Left kidney (tissue), 8 donors: ENCODE measurements at places on chromosomes 6 and 20.

GRCh38 chr20:47237715-47238114, 118.8 kb downstream of the ZMYND8 start:
- no peak for DNase-seq

GRCh38 chr6:5282191-5282623, 20.9 kb downstream of the FARS2 start:
- DNase-seq = no peak

DNA sequence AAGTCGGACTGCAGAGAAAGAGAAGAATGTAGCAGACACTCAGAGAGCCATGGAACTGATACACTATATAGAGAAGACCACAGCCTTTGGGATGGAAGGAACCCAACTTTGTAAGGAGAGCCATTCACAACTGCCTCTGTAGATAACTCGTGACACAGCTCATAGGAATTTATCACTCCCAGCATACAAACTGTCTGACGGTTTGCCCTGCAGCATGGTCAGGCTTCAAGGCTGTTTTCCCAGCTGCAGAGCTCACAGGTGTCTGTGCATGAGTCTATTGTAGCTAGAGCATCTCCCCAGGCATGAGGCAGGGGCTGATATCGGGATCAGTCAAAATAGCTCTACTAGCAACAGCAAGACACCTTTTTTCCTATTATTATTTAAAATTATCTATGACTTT, 130.5 kb upstream of the DTNBP1 start:
- DNase-seq = no peak

DNA sequence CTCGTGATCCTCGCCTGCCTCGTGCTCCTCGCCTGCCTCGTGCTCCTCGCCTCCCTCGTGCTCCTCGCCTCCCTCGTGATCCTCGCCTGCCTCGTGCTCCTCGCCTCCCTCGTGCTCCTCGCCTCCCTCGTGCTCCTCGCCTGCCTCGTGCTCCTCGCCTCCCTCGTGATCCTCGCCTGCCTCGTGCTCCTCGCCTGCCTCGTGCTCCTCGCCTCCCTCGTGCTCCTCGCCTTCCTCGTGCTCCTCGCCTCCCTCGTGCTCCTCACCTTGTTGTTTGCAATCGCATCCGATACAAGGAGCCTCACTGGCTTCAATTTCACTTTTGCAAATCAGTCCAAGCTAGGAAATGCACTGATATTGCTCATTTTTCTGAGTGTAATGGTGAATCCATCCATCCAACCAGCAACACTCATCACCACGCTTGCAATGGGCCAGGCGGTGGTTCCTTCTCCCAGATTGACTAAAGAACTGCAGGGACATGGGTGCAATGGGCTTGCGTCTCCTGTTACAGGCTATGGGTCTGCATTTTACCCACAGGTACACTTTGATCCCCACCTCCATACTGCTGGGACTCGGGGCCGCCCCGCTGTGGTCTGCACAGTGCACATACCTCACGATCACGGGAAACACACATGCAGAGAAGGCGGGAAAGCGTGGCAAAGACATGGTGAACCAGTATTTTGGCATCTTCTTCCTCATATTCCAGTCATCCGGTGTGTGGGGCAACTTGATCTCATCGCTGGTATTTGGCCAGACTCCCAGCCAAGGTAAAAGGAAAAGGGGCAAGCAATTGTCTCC, 4.6 kb downstream of the UNC93A start:
- no peak for DNase-seq

GRCh38 chr6:70957284-70957617, 391 bp upstream of the B3GAT2 start:
- DNase-seq = no peak

DNA sequence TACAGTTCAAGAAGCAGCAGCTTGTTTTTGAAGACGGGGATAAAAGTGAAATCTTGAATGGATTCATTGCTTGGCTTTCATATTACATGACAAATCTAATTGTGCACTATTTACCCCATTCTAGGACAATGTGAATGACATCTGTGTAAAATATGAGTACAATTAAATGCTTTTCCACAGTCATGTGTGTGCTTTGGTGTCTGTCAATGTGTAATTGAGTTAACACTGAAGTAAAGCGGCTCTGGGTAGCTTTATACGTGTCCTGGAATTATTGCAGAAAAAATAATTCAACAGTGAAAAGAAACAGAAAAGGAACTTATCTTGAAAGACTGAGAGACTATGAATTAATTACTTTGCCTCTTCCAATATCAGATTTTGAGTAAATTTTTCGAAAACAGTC, 233.5 kb upstream of the HS3ST5 start:
- no peak for DNase-seq

DNA sequence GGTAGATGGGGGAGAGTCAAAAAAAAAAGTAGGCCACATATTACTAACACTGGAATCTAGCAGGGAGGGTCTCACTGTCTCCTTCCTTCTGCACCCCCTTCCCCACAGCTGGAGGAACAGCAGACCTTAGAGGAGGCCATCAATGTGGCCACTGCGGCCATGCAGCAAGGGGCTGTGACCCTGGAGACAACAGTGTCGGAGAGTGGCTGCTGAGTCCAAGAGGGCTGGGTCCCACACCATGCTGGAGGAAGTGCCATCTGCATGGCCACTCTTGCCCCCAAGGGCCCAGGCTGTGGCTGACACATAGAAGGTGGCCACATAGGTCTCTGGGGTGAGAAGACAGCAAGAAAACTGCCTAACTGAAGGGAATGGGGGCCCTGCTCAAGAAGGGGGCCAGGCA, 2.6 kb upstream of the DEF6 start:
- no peak for DNase-seq

- no peak for DNase-seq
These were observed 97.9 kb upstream of the BTN3A2 start for GRCh38 chr6:26267083-26267589.
